ENCODE measurements at places on chromosomes 7 and 10.

- no peak for DNase-seq
Measured at GRCh38 chr7:112120696-112121217, 85.4 kb downstream of the DOCK4 start.

GRCh38 chr7:105830405-105831301 is 45.7 kb downstream of the ATXN7L1 start:
- DNase-seq = no peak

DNA sequence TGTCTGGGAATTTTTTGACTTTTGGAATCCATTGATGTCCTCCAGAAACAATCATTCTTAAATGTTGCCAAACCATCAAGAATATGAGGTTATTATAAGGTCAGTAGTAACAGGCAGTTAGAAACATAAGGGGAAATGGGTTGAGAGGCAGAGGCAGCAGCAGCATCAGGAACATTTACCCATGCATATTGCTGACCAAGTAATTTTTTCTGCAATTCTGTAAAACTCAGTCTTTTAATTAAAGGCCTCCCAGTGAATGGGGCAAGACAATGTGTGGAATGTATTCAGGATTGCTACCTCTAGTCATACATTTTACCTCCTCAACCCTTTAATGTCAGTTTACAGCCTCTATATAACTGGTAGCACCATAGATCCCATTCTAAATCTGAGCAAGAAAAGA is 66.5 kb upstream of the SKAP2 start:
- DNase-seq = no peak

- DNase-seq = no peak
Measured at GRCh38 chr7:84813376-84813775, 373.5 kb downstream of the SEMA3D start.

GRCh38 chr10:114087255-114087654 is 43.6 kb downstream of the ADRB1 start:
- DNase-seq = no peak

- no peak for DNase-seq
Measured at GRCh38 chr10:80055760-80056159, 22.7 kb upstream of the TMEM254 start.

DNA sequence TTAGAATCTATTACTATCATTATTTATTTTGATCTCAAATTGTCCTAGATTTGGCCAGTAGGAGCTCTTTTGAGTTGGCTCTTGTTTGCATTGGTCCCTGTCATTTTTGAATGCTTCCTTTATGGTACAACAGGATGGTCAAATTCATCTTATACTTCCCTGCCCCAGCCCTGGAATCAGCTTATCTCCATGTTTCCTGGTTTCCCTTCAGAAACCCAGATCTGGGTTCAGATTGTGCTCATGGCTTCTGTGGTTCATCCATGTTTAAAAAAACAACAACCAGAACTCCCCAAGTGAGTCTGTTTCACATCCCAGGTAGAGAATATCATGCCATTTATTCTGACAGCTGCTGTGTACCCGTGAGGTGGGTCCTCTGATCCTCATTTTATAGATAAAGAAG is 10.6 kb downstream of the ZFYVE27 start:
- DNase-seq = no peak

DNA sequence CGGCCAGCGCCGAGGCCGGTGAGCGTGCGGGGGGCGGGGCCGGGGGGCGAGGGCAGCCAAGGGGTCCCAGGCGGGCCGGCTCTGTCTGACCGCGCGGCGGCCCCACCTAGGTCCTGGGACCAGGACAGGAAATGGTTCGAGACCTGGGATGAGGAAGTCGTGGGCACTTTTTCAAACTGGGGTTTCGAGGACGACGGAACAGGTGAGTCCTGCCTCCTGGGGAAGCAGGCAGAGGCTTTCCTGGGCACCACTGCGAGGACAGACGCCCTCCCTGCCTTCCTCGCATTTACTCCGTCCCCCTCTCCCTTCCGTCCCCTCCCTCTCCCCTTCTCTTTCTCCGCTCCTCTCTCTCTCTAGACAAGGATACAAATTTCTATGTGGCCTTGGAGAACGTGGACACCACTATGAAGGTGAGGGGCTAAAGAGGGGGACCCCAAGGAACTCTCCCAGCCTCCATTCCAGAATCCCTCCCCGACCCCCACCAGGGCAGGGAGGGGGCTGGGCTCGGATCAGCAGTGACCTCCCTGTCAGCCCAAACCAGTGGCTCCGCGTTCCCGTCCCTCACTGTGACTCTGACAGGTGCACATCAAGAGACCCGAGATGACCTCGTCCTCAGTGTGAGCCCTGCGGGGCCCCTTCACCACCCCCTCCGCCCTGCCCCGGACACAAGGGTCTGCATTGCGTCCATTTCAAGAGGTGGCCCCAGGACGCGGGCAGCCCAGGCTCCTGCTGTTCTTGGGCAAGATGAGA is 2.6 kb upstream of the MUC12 start:
- DNase-seq = no peak

DNA sequence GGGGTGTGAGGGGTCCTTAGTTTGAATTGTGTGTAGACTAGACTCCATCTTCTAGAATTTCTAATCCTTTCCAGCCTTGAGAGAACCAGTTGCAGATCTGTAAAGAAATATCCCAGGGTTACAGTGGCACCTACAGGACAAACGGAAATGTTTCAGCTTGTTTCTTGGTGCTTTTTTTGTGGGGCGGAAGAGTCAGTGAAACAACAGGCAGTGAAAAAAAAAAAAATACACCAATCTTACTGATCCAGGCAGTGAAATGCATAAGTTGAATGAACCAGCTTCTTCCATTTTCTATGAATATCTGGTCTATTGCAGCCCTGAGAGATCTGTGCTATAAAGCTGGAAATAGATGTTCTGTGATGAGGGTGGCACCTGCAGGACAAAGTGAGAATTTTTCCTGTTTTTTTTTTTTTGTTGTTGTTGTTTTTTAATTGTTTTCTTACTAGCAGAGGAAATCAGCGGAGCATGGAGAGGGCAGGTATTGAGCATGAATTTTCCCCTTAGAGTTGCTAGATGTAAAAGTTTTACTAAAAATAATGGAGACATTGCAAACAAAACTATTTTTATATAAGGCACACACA is 81.9 kb upstream of the DYNC1I1 start:
- no peak for DNase-seq

GRCh38 chr7:33619264-33619663 is 286.1 kb upstream of the BMPER start:
- DNase-seq = no peak

GRCh38 chr10:95188593-95188992 is 5.4 kb upstream of the ACSM6 start:
- no peak for DNase-seq

GRCh38 chr10:17101257-17101909 is 28.2 kb downstream of the CUBN start:
- no peak for DNase-seq

GRCh38 chr7:81408728-81409127 is 361.1 kb downstream of the HGF start:
- DNase-seq = no peak

DNA sequence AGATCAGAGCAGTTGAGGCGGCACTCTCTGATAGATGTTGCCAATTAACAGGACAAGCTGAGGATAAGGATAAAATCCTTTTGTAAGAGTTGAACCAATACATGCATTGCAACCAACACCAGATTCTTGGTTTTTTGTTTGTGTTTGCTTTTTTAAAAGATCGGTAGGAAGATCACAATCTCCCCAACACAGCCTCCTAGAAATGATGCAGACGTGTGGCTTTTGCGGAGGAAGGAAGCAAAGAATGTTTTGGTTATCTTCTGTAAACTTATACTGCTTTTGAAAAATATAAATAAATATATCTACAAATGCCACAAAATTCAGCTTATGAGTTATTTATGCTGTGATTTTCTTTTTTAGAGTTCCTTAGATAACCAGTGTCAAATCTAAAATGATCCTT is 35.5 kb downstream of the PIK3AP1 start:
- DNase-seq = no peak

DNA sequence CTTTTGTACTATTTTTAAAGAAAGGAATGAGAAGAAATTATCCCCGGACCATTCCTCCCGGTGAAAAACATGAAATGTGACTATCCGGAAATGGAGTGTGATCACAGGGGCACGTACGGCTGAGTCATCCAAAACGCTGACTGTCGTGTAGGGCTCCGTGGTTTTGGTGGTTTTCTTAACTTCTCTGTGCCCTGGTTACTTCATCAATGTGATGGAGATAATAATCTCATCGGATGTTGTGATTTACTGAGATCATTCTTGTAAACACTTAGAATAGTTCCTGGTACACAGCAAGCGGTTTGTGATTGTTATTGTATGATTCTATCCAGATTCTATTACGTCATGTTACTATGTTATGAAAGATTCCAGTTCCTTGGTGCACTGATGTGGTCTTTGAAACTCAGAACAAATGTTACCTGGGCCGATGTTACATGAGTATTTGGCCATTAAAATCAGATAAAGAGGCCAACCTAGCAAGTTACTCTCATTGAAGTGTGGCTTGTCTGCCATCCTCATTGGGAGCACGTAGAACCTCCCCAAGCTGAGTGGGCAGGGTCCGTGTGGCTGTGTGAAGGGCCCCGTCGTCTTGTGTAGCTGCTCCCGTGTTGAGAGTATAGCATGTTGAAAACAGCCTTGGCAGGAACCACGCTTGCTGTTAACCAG is 99.5 kb downstream of the CAMK1D start:
- DNase-seq = peak; percentile 8

GRCh38 chr10:117597216-117597615 is 54.7 kb downstream of the EMX2 start:
- DNase-seq = no peak

DNA sequence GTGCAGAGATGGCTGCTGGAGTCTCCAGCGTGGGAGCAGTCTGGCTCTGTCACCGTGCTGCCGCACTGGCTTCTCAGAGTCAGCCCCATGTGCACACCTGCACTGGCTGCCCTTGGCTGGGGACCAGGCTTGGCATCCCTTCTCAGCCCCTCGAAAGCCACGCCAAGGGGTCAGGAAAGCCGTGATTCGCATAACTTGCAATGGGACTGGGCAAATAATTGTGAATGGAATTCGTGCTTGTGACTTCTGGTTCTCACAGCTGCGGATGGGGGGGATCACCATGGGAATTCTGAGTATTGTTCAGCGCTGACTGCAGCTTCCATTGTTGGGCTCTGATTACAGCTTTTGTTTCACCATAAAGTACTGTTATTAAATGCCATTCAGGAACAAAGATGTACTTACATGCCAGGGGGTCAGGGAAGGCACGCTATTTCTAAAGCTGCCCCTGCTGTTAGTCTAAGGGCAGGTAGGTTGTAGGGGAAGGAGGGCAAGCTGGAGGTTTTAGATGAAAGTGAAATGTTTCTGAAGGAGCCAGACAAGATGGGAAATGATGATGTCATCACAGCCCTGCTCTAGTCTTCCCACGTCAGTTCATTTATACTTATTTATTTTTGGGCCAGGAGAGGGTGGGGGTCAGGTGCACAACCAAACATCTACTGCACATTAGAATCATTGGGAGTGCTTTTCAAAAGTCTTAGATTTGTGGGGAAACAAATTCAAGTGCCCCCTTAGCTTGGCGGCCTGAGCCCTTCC is 5.8 kb upstream of the PLEKHA1 start:
- DNase-seq = no peak

DNA sequence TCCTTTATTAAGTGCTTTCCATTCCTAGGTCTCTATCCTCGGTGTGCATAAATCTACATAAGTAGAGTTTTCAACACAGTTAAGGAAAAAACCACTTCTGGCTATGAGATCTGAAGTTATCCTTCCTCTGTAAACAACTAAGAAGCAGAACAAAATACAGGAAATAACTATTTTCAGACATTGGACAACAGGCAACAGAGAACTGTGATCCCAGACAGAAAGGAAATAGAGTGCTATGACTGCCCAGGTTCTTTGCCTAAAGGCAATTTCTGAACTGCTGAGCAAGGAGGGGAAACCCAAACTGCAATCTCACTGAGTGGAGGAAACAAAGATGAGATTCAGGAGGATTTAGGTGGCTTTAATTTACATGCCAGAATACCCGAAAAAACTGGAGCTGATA is 285.4 kb downstream of the SNX13 start:
- DNase-seq = peak; percentile 47

- no peak for DNase-seq
Measured at GRCh38 chr7:50153995-50154394, 60.9 kb upstream of the ZPBP start.

Measured in bone marrow (tissue), 2 donors.